PC-9 (cell line): ENCODE measurements at places on chromosomes 2 and 18. TPM values are rescaled to one million over a fixed set of nuclear protein-coding genes. Genes with fewer than 3 reads are reported as not detected.
A peak's percentile ranks its signal among the peaks of the same experiment; 100 is the strongest.

FAHD2B gene
- total RNA-seq: 28.8 and 38.6 TPM in 2 replicates

GRCh38 chr18:56853961-56854360 is 202.8 kb downstream of the WDR7 start:
- no peak for DNase-seq

GAREM1 gene
- total RNA-seq: 6.1 and 10.2 TPM in 2 replicates

GRCh38 chr2:73284296-73285158 is at the start of gene FBXO41:
FBXO41 (minus strand) TSS chr2:73284478; CDS start chr2:73269630, 14,848 bp downstream.
- peak; percentile 65 for DNase-seq

DNA sequence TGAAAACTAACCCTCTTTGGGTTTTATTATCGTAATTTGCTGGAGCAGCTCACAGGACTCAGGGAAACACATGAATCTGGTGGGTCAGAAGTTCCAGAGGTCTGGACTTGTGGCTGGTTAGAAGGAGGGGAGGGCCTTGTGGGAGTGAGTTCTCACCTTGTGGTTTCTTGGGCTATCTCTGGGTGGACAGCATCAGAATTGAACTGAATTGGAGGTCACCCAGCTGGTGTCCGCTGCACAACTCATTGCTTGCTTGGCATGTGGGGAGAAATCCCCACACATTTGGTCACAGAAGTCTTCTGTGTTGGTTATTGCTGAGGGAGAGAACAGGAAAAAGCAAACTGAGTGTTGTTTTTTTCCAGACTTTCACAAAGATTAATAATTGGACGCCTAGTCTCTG is 27.5 kb downstream of the ZNF892 start:
- no peak for DNase-seq

DNA sequence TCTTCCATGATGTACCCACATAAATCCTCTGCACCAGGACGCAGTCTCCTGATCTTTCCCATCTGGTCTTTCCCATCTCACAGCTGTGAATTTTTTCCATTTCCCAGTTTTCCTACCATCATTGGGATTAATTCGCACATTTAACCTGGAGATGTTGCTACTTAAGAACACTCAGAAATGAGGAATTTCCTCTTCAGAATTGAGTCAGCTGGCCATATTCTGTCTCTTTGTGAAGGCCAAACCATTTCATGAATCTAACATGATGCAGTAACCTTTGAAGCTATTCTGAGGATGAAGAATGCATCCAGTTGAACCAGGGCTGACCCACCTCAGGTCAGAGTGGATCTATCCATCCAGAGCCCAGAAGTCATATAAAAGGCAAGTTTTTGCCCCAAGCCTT is 326.8 kb downstream of the SETBP1 start:
- DNase-seq: no peak

UGT1A7 gene
- 20.3 and 26.7 TPM in 2 replicates for total RNA-seq

IL1A gene
- total RNA-seq: 0.55 TPM in 2 replicates

CFAP65 gene
- not detected in 2 replicates for total RNA-seq

CHRND gene
- total RNA-seq: not detected in 2 replicates
